ENCODE measurements at places on chromosomes 7 and 10. TPM values are rescaled to one million over a fixed set of nuclear protein-coding genes. Genes with fewer than 3 reads are reported as not detected.

- no peak for DNase-seq
Measured at GRCh38 chr10:43845121-43845520, 196.4 kb upstream of the ZNF32 start.

DNA sequence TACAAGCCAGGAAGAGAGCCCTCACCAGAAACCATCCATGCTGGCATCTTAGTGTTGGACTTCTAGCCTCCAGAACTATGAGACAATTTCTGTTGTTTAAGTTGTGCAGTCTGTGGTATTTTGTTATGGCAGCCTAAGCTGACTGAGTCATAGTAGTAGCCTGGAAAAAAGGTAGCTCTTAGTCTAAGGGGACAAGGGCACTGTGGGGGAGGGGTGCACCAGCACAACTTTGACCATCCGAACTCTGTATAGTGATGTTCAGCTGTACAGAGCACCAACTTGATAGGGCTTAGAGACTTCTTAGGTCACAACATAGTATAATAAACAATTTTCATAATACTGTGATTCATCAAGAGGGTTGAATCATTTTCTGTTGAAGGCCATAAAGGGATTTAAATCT, 14.3 kb downstream of the EIF4EBP2 start:
- no peak for DNase-seq

GRCh38 chr7:92061154-92061553, 73.1 kb downstream of the CYP51A1 start:
- no peak for DNase-seq

PAX4 gene
- not detected for total RNA-seq

All from NCI-H460 (cell line).